Stimulated activated CD8-positive, alpha-beta memory T cell treated with anti-CD3 and anti-CD28 coated beads, Interleukin-4, amount 100 ng/mL, for 1 hour (primary cell): ENCODE measurements at places on chromosomes 12 and 14.

DNA sequence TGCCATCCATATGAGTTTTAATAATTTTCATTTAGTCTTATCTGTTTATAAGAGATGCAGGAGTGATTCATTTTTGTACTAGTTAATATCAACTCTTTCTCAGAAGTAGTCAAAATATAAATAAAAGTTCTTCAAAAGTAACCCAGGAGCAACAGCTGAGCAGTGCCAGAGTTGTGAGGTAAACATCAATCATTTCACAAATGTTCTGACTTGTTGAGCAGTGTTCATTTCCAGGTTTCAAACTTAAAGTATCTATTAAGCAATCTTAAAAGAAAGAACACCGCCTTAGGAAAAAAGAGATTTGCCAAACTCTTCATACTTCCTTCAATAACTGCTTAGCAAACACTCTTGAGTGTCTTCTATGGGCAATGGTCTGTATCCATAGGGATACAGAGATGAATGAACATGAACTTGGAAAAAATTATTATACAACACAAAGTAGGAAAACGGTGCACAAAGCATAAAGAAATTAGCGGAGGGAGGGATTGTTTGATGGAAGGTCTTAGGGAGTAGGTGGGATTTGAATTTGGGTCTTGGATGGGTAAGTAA, 41.9 kb upstream of the POC1B start:
- no peak for DNase-seq

DNA sequence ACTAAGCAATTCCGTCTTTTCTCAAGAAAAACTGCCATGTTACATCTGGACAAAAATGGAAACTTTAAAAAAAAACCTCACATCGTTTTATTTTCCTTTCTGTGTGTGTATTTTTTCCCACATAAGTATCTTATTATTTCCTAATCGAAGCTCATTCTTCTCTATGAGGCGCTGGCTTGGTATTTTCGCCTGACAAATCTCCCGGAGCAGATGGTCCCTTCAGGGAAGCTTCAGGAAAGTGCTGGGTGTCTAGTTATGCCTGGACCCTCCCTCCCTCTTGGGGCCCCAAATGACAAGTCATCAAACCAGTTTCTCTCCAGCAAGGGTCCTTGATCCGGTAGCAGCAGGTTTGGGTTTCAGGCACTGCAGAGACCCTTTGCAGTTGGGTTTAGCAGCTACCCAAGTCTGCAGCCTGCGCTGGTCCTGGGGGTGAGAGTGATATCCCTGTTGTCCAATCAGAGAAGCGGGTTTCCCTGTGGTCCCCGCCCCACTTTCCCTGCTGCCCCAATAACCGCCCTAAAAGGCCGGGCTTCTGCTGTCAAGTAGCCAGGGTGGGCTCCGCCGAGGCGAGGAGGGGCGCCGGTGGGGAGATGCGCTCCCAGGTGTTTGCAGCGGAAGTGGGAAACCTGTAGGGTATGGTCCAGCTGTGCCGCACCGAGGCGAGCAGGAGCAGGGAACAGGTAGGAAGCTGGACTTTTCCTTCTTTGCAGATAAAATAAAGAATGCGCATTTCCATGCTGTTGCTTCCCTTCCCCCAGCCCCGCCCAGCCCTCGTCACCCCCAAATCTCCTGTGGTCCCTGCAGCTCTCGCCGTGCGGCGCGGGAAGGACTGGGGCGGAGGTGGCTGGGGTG, at the start of gene CNTN1:
Gene CNTN1 (plus strand): TSS at position 527 of the 852 bp plus-strand sequence.
- no peak for DNase-seq

- DNase-seq = no peak
These were observed 1.9 kb downstream of the NT5DC3 start for GRCh38 chr12:103839103-103839502.

GRCh38 chr14:72128629-72129028, 196.4 kb downstream of the RGS6 start:
- DNase-seq = no peak
